ENCODE measurements at places on chromosomes 4 and X.

GRCh38 chr4:58962424-58962823, 1852.2 kb upstream of the IGFBP7 start:
- DNase-seq, result no peak

GRCh38 chr4:41297832-41298231, 41.1 kb downstream of the UCHL1 start:
- no peak for DNase-seq

GRCh38 chr4:37687681-37688080, 1.5 kb upstream of the RELL1 start:
- no peak for DNase-seq

DNA sequence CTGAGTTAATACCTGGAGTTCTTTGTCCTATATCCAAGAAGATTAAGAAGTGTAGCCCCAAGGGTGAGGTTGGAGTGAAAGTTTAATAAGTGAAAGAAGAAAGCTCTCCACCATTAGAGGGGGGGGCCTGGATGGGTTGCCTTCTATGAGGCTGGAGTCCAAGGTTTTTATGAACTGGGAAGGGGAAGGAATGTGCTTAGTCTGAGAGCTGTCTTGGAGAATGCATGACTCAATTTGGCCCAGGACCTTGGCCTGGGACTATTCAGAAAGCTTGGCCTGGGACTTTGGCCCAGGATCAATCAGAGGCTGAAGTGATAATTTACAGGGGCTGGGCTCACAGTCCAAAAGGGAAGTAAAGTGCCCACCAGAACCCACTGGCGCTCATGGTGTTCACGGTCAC, 1049.0 kb upstream of the GRIA3 start:
- no peak for DNase-seq

DNA sequence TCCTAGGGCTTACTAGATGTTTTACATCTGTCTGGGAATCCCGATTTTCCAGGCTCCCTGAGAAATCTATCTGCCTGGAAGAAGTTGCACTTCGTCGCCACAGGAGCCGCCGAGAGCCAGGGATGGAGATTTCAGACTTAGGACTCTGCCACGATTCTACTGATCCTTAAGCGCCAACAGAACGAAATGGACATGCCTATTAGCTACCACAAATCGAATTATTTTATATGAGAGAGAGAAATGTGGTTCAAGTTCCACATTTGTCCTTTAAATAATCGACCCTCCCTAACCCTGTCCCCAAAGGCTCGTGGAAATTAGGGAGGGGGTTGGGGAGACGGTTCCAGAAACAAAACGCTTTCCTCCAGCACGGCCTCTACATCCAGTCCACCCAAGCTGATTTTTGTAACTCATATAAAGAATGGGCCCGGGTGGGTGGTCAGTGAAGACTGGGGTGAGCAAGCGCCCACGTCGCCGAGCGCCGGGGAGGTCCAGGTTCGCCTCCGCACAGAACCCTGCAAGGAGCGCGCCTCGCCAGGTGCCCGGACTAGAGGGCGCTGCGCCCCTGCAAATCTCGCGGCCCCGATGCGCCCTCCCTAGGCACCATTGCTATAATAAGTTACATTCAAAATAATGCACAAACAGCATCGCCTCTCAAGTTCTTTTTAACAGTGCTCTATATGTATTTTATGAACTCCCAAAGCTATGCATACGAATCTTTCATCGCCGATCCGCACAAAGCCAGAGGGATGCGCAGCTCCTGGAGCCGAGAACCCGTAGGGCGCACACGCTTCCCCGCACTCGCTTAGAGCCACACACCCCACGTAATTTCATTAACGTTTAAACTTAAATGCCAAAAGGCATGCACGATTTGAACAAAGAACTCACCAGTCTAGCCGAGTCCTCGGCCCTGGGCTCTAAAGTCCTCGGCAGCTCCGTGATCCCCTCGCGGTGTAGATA, 2.1 kb upstream of the FAT1 start:
- DNase-seq, result no peak

DNA sequence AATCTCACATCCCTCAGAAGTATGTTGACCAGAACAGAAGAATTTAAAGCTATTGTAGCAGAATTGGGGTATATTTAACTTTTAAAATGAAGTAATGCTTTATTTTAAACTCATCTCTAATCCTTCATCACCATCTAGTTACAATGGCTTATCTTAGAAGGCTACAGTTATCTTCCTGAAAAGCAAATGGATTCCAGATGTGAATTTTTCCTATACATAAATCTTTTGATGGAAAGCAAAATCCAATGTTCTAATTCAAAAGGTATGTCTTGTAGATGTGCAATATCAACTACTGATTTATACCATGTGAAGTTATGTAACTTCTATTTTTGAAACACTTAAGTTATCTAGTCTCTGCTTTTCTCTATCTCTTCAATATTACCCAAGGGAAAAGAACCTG, 47.6 kb downstream of the CCNG2 start:
- DNase-seq, result no peak

DNA sequence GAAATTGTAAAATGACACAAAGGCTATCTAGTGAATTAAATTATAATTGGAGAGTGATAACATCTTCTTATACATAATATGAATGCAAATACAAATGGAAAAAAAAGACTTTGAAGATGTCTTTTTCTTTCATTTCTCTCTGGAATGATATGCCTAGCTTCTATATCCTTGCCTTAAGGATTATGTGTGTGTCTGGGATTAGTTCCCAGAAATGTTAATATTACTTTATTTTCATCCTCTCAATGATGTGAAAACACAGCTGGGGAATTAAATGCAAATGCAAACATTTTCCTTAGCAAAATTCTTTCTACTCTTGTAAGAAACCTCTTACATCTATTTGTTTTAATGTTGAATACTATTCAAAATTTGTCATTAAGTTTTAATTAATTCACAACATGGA, 441.9 kb downstream of the FSTL5 start:
- DNase-seq, result no peak

- peak; percentile 57 for DNase-seq
These were observed 882 bp upstream of the CXCR3 start for GRCh38 chrX:71619193-71619592.

DNA sequence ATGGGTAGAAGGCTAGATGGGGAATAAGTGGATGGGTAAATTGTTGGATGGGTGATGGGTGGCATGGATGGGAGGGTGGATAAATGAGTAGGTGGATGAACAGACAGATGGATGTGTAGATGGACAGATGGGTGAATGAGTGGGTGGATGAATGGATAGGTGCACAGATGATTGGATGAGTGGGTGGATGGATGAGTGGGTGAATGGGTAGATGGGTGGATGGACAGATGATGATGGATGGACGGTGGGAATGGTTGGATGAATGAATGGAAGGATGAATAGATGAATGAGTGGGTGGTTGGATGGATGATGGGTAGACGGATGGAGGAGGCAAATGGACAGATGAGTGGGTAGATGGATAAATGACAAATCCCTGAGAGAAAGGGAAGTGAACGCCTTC, 68.3 kb downstream of the EVC2 start:
- no peak for DNase-seq

DNA sequence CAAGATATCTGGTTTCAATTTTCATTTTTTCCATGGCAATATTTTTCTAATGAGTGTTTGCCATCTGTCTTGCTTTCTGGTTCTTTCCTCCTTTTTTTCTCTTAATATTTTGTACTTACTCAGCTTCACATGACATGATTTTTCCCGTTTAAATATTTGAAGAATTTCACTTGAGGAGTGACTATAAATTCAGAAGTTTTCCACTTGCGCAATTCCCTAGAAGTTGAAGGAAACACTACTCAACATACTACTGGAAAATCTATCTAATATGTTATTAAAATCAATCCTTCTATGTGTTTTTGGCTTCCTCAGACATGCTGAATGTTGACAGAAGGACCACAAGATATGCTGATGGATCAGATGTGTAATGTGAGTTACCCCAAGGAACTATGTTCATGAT, 36.8 kb upstream of the BANK1 start:
- DNase-seq, result no peak

DNA sequence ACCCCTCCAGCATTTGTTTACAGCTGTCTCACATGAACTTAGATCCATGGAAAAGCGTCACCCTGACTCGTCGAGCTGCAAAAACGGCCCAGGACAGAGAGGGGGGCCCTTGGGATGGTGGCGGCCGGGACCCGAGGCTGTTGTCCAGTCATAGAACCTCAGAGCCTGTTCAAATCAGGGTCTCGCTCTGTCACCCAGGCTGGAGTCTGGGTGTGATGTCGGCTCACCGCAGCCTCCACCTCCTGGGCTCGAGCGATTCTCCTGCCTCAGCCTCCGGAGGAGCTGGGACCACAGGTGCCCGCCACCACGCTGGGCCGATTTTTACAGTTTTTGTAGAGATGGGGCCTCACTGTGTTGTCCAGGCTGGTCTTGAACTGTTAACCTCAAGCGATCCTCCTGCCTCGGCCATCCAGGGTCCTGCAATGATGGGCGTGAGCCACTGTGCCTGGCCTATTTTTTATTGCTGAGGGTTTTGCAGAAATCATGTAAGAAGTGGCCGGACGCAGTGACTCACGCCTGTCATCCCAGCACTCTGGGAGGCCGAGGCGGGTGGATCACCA, 42.6 kb upstream of the PPP2R3B start:
- no peak for DNase-seq

- DNase-seq, result no peak
These were observed 3.4 kb upstream of the INTU start for GRCh38 chr4:127629371-127629770.

- no peak for DNase-seq
These were observed 36.3 kb upstream of the PARM1 start for GRCh38 chr4:74896595-74896994.

GRCh38 chrX:39550795-39551361, 546.9 kb downstream of the BCOR start:
- DNase-seq, result no peak

DNA sequence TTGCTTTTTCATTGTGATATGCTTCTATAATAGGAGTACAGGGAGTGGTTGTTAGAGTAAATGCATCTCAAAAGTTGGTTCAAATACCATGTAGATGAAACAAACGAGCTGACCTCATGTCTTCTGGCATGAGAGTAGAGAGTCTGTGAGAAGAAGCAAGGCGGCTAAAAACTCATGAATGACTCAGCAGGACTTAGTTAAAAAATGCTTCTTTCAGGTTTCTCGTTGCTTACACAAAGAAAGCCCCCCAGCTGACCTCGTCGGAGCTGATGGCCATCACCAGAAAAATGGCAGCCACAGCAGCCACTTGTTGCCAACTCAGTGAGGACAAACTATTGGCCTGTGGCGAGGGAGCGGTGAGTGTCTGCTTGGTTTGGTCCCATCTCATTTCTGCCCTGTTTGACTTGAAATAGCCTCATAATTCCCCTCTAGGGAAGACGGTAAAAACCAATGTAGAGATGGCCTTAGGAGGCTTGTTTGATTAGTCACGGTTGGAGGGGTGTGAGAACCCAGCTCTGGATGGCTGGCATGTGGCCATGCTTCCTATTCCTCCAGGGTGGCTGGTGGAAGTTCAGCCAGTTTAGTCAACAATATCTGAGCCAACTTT, 14.5 kb downstream of the AFP start:
- no peak for DNase-seq

DNA sequence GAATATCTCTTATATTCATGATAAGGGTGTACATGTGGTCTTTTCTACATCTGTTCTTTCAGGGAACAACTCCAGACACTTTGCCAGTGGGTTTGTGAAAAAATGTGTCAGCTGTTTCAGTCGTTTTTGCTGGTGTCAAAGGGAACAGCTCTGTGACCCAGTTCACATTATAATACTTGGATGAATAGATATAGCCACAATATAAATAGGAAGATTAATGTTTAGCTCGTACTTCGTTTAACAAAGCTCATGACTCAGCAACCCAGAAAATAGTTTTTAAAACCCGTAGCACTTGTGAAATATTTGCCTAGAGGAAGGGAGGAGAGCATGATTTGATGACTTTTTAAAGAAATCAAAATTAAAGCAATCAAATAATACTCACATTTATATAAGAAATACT, 7.9 kb downstream of the LIAS start:
- no peak for DNase-seq

GRCh38 chr4:18815779-18816173, 794.2 kb upstream of the LCORL start:
- no peak for DNase-seq

DNA sequence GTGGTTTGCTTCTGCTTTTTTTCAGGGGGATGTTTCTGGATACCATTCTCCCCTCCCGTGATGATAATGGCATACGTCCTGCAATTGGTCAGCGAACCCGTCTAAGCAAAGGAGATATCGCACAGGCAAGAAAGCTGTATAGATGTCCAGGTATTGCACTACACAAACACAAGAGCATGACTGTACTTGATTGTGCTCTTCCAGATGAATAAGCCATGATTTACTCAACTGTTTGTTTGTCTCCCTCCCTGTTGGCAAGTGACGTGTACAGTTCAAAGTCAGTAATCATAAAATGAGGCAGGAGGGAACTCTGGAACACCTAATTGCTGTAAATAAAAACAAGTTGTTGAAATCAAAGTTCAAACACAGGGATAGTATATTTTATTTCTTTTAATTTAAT, 141.4 kb downstream of the TLL1 start:
- no peak for DNase-seq

GRCh38 chr4:30847167-30847566, 127.0 kb downstream of the PCDH7 start:
- DNase-seq, result no peak

DNA sequence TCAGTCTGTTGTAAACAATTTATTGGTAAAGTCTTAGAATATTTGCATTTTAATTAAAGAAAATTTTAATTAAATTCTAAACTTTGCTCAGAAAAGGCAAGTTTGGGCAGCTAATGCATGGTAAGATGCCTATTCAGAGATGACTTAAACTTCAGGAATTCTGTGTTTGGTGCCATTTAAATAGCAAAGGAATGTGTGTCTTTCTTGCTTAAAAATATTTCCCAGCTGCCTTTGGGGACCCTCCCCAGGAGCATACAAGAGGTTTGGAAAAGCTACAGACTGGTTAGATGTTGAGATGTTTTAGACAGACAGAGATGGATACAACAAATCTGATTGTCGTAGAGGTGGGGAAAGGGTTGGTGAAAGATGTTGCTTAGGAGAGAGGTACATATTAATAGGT, 36.5 kb downstream of the AFF2 start:
- no peak for DNase-seq

DNA sequence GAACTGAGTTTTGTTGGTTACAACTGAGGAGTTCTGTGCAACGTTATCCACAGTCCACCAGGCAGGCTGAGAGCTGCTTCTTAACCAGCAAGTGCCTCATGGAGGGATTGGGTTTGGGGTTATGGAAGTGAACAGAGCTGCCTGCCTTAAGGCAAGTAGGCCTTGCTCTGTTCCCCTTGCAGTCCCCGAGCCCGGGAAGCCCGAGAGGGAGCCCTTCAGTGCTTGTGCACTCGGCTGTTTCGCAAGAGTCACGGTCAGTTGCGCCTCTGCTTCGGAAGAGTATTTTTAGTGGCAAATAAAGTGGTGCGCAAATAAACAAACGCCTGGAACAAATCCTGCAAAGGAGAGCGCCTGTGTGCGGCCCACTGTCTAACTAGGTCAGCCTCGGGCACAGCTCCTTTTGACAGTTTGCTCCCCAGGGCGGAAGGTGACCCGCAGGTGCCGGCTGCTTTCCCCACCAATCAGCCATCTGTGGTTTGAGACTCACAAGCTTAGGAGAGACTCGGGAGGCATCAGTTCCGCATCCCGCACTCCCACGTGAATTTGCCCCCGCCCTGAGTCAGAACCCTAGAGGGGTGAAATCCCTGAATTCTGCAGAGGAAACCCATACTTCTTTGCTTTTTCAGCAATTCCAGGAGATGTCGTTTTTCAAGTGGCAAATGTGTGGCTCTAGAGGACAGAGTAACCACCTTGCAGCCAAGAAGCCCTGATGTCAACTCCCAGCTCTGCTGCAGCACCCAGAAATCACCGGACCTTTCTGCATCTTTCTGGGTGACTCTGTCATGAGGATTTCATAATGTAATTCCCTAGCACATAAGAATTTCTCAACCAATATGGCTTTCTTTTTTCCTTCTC, 56.8 kb downstream of the LGI2 start:
- no peak for DNase-seq

Measured in activated T-cell treated with anti-CD3 and anti-CD28 coated beads for 48 hours (primary cell).